NCI-H187 treated with DMSO at 0.1 percent for 48 hours (cell line): ENCODE measurements at places on chromosomes 16 and 17.

DNA sequence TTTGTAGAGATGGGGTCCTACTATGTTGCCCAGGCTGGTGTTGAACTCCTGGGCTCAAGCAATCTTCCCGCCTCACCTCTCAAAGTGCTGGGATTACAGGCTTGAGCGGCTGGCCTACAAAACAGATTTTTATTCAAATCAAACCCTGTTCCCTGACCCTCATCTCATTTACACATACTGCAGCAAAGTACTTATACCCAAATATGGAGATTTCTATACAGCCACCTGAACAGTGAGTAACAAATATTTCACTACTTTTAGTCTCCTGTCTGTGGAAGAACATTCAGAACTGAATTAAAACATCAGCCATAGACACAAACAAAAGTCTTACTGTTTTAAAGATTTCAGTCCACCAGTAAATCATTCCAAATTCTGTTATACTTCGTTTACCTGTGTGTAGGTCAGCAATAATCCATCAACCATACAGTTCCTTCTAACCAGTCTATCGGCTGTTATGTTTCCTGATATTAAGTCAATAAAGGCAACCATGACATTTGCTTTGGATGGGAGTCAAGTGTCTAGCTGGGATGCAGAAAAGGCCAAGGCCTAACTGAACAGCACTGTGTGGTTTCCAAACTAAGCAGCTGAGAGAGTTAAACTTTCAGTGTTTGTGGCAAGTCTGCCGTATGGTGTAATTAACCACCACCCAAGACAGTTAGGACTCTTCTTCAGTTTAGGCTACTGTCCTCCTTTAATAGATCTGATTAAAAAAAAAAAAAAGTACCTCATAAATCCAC lies 22.3 kb downstream of the ERN1 start:
- DNase-seq: no peak

DNA sequence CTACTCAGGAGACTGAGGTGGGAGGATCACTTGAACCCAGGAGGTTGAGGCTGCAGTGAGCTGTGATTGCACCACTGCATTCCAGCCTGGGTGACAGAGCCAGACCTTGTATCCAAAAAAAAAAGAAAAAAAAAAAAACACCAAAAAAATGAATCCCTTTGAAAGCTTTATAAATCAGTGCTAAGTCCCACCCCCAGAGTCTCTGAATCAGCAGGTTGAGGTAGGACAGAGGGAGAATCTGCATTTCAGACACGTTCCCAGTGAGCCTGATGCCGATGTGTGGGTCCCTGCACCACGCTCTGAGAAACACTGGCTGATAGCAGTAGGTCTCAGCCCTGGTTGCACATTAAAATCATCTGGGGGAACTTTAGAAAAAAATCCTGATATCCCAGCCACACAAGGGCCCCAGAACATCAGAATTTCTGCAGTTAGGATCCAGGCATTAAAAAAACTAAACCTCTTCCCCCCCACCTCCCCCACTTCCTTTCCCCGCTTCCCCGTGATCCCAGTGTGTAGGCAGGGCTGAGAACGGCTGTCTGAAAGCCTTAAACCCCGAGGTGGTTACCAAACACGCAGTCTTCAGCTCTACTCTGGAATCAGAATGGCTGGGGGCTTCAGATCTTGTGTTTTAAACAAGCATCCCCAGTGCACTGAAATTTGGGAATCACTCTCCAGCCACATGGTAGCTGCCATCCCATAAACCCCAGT lies 27.3 kb upstream of the GPRC5B start:
- DNase-seq: no peak

DNA sequence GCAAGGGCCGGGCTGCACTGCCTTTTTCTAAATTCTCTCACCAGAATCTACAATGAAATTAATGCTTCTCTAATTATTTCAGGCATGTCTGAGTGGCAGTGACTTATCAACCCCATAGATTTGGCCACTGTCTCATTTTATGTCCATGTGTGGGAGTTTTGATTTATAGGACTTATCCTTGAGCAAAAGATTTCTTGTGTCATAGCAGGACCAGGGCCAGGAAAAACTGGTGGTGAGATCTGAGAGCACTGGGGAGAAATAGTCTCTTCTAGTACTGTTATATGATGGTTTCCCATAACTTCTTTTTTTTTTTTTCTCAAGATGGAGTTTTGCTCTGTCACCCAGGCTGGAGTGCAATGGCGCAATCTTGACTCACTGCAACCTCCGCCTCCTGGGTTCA lies 1.5 kb upstream of the KRT23 start:
- no peak for DNase-seq

GRCh38 chr16:15494236-15494635 lies 59.8 kb downstream of the BMERB1 start:
- DNase-seq: no peak

DNA sequence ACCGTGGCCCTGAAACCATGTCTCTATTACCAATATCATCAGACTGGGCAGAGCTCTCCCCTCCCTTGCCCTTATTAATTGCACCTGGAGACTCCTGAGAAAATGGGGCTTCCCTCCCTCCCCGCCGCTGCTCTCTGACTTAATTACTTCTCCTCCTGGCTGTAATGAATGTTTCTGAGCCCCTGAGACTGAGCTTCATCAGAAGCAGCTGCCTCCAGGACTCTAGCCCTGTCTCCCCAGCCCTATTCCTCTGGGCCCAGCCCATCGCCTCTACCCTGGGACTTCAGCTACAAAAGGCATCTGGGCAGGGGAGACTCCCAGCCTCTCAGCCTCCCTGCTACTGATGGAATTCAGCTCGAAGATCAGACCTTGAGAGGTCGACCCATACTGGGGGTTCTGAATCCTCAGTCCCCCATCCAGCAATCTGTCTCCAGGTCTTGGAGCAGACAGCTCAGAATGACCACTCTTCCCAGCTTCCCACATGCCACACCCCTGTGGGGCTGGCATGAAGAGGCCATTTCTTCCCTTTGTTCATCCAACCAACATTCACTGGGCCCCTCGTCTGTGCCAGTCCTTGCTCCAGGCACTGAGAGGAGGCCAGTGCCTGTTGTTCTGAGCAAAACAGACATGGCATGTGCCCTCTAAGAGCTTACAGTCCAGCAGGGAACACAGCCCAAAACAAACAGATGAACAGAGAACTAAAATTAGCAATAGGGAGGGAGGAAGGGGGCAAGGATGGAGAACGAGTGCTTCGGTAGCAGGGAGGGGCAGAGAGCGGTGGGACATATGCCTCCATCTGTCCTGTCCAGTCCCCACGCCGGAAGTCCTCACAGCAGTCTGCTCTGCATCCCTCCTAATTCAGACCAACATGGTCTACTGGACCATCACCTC lies 17.0 kb upstream of the NAGS start:
- DNase-seq: no peak

DNA sequence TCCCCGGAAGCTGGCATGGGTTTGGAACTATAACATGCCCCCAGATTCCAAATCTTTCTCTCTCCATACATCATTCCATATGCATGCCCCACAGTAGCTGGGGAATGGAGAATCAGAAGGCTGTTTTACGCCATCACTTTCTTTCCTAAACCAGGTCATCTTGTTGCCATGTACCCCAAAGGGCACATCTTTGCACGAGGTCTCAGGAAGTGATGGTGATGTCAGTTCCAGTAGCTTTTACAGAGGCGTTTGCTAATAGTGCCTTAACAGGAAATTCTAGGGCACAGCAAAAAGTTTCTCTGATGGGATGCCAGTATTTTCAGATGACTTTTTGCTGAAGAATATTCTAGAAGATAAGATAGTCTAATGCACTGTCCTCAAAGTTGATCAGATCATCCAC lies 241.5 kb downstream of the MAF start:
- DNase-seq: no peak
